ENCODE measurements at places on chromosomes 2 and 18. TPM values are rescaled to one million over a fixed set of nuclear protein-coding genes. Genes with fewer than 3 reads are reported as not detected.

HOXD12 gene
- total RNA-seq = not detected

PTPRN gene
- 1.9 TPM for total RNA-seq

DNAH6 gene
- under 0.01 TPM for total RNA-seq

KCNE4 gene
- 10.7 TPM for total RNA-seq

ADD2 gene
- total RNA-seq = not detected

TNFAIP6 gene
- total RNA-seq = 49.1 TPM

MYO1B gene
- 119 TPM for total RNA-seq

HDAC4 gene
- total RNA-seq = 5.6 TPM

YES1 gene
- 54.3 TPM for total RNA-seq

DIS3L2 gene
- total RNA-seq = 6.9 TPM

RNF181 gene
- total RNA-seq = 149 TPM

PLCL1 gene
- 21.2 TPM for total RNA-seq

GAL3ST2 gene
- not detected for total RNA-seq

GPR45 gene
- not detected for total RNA-seq

ANKRD30BL gene
- total RNA-seq = not detected

CDH2 gene
- total RNA-seq = 23.8 TPM

CDH19 gene
- total RNA-seq = 14.4 TPM

GTF3C2 gene
- 31.6 TPM for total RNA-seq

NXPH2 gene
- total RNA-seq = not detected

RESP18 gene
- total RNA-seq = not detected

SERPINB3 gene
- not detected for total RNA-seq

AFTPH gene
- 7.2 TPM for total RNA-seq

RRM2 gene
- 15.0 TPM for total RNA-seq

TRIM54 gene
- total RNA-seq = not detected

ASXL3 gene
- not detected for total RNA-seq

NT5C1B gene
- not detected for total RNA-seq

POTEJ gene
- not detected for total RNA-seq
